Ascending aorta (tissue), 2 donors: ENCODE measurements at places on chromosomes 6 and 20.
A peak's percentile ranks its signal among the peaks of the same experiment; 100 is the strongest.

- H3K36me3 ChIP-seq: no peaks in the 10 kb centered on the region
- no peaks in the 10 kb centered on the region for H3K4me1 ChIP-seq
- no peaks in the 10 kb centered on the region for H3K27me3 ChIP-seq
- DNase-seq: no peak
These were observed 492.0 kb upstream of the MARCKS start for GRCh38 chr6:113365191-113365590.

DNA sequence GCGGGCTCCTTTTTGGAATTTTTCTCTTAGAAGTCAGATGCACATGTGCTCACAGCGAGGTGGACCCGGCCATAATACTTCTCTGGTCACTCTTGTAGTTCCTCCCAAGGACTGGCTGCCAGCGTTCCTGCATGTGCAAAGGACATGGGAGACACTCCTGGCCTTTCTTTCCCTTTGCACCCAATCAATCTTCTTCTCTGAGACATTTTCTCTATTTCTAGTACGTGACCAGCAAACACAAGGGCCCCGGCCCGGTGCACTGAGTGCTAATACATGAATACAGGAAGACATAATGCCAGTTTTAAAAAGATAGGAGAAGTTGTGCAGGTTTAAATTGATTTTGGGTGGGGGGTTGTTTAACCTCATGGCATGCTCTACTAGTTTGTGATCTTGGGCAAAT is 233.6 kb downstream of the SMOC2 start:
- H3K4me3 ChIP-seq: no peak overlapping the region
- DNase-seq: peak; percentile 56
- H3K36me3 ChIP-seq: no peaks in the 10 kb centered on the region
- H3K27me3 ChIP-seq: no peaks in the 10 kb centered on the region
- H3K27ac ChIP-seq: no peak overlapping the region
- no peaks in the 10 kb centered on the region for H3K4me1 ChIP-seq

GRCh38 chr6:71509191-71510005 is 220.8 kb downstream of the OGFRL1 start:
- H3K27me3 ChIP-seq: no peaks in the 10 kb centered on the region
- H3K27ac ChIP-seq: no peak overlapping the region

DNA sequence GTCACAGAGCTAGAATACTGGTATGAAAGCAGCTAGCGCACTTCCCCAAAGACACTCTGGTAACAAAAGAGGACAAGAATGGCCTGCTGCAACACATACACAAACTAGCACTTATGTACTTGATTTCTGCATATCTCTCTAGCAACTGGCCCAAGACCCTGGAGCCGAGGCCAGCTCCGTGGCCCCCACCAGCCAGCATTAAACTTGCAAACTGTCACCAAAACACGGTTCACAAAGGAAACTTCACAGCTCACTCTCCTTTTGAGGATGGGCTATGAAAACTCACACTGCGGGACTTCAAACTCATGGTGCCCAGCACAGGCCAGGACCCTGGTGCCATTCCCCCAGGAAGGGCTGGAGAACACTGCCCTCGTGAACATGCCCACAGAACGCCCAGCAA is 115.9 kb upstream of the RPS6KA2 start:
- no peak overlapping the region for H3K27ac ChIP-seq
- no peak for DNase-seq
- H3K36me3 ChIP-seq: no peaks in the 10 kb centered on the region
- no peaks in the 10 kb centered on the region for H3K4me1 ChIP-seq

DNA sequence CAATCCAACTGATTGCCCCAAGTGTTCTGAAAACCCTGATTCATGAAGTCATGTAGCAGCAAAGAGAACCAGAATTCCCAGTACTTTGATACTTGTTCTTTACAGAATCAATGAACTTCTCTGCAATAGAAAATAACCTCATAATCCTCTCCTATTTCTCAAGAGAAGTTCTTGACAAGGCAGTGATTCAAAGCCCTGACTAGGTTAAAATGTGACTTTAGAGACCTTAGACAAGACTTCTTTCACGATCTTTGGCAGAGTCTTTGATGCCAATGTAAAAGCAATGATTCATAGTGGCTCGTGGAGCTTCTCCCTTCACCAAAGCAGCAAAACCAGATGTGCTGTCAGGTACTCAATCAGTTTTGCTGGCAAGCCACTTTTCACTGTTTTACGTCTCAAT is 95.2 kb downstream of the CDK19 start:
- DNase-seq: no peak
- no peaks in the 10 kb centered on the region for H3K4me1 ChIP-seq
- no peak overlapping the region for H3K27ac ChIP-seq
- no peaks in the 10 kb centered on the region for H3K27me3 ChIP-seq
- no peak overlapping the region for H3K4me3 ChIP-seq

- no peak overlapping the region for H3K4me3 ChIP-seq
- no peaks in the 10 kb centered on the region for H3K27me3 ChIP-seq
- no peak for DNase-seq
- no peaks in the 10 kb centered on the region for H3K36me3 ChIP-seq
- H3K27ac ChIP-seq: no peak overlapping the region
- H3K4me1 ChIP-seq: no peaks in the 10 kb centered on the region
These were observed 297.7 kb upstream of the MAN1A1 start for GRCh38 chr6:119647309-119647708.

DNA sequence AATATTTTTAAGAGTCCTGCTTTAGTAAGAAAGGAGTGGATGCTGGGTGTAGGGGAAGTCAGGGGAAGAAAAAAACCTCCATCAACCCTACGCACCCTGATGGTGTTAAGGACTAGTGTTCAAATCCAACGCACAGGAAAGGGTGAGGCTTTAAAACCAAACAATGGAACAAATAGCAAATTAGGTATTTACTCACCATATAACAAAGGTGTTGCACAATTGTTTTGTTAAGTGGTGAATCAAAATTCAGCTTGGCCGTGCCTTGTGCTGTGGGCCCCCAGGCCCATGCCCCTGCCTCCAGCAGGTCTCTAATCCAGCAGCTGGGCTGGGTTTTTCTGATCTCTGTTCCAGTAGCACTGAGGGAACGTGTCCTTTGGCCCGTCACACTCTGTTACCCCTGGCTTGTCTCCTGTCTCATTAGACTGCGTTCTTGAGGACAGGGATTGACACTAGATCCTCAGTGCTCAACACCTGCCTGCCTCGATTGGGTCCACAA is 11.8 kb downstream of the FAM83D start:
- no peaks in the 10 kb centered on the region for H3K36me3 ChIP-seq
- DNase-seq: no peak
- no peaks in the 10 kb centered on the region for H3K4me1 ChIP-seq
- H3K27ac ChIP-seq: no peak overlapping the region
- H3K27me3 ChIP-seq: no peaks in the 10 kb centered on the region

GRCh38 chr6:169529931-169530751 is 171.7 kb downstream of the WDR27 start:
- no peaks in the 10 kb centered on the region for H3K36me3 ChIP-seq
- H3K4me1 ChIP-seq: no peaks in the 10 kb centered on the region
- no peak for DNase-seq
- H3K4me3 ChIP-seq: no peak overlapping the region

DNA sequence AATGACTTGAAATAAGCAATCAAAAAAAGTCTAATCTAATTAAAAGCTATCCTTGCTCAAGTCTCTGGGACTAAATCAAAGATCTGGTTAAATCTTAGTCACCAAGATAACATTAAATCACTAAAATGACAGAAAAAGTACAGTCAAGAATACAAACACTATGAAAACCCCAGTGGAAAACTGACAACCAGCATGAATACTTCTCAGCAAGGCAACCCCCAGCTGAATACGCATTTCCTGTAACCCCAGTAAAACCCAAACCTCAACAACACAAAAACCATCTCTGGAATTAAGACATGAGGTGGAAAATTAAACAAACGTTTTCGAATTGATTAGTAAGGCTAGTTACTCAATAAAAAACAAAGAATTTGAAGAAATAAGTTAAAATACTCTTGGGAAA is 23.7 kb upstream of the ZC3H12D start:
- no peaks in the 10 kb centered on the region for H3K27me3 ChIP-seq
- H3K27ac ChIP-seq: no peak overlapping the region
- H3K4me1 ChIP-seq: no peaks in the 10 kb centered on the region
- DNase-seq: no peak
- H3K36me3 ChIP-seq: peaks cover 61% of the 10 kb centered on the region

- no peaks in the 10 kb centered on the region for H3K36me3 ChIP-seq
- H3K27ac ChIP-seq: no peak overlapping the region
- no peaks in the 10 kb centered on the region for H3K27me3 ChIP-seq
- no peak for DNase-seq
- H3K4me1 ChIP-seq: no peaks in the 10 kb centered on the region
- H3K4me3 ChIP-seq: no peak overlapping the region
These were observed 17.7 kb upstream of the MCM9 start for GRCh38 chr6:118952683-118953082.

GRCh38 chr20:38617011-38617829 is 15.6 kb downstream of the ARHGAP40 start:
- H3K27me3 ChIP-seq: no peaks in the 10 kb centered on the region
- H3K27ac ChIP-seq: no peak overlapping the region
- DNase-seq: no peak
- H3K4me1 ChIP-seq: no peaks in the 10 kb centered on the region

GRCh38 chr6:5522147-5522546 is 260.8 kb downstream of the FARS2 start:
- no peaks in the 10 kb centered on the region for H3K4me1 ChIP-seq
- H3K36me3 ChIP-seq: no peaks in the 10 kb centered on the region
- H3K27me3 ChIP-seq: no peaks in the 10 kb centered on the region

GRCh38 chr20:21456207-21456606 is 57.7 kb downstream of the NKX2-2 start:
- H3K36me3 ChIP-seq: no peaks in the 10 kb centered on the region
- H3K4me3 ChIP-seq: no peak overlapping the region
- H3K4me1 ChIP-seq: no peaks in the 10 kb centered on the region
- H3K27me3 ChIP-seq: no peaks in the 10 kb centered on the region
- no peak for DNase-seq

- no peaks in the 10 kb centered on the region for H3K4me1 ChIP-seq
- no peaks in the 10 kb centered on the region for H3K27me3 ChIP-seq
- no peak overlapping the region for H3K27ac ChIP-seq
- no peak overlapping the region for H3K4me3 ChIP-seq
These were observed 100.9 kb downstream of the TMEM200A start for GRCh38 chr6:130466748-130467061.

DNA sequence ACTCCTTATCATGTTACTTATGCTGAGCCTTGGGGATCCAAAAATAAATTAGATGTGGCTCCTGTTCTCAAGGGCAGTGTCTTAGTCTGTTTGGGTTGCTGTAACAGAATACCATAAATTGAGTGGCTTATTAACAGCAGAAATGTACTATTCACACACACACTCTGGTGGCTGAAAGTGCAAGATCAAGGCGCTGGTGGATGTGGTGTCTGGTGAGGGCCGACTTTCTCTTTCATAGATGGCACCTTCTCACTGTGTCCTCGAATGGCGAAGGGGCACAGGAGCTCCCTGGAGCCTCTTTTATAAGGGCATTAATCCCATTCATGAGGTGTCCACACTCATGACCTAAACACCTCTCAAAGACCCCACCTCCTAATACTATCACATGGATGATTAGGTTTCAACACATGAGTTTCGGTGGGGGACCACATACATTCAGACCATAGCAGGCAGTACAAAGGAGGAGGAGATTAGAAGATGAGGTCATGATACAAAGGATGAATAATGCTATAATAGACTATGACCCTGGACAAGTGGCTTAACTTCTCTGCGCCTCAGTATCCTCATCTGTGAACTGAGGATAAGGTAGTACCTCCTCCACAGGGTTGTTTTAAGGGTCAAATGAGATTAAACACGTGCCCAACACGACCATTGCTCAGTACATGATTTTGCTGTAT is 34.1 kb downstream of the RPP40 start:
- no peak for DNase-seq
- H3K4me1 ChIP-seq: peaks cover 3% of the 10 kb centered on the region
- no peaks in the 10 kb centered on the region for H3K27me3 ChIP-seq
- H3K27ac ChIP-seq: no peak overlapping the region

- H3K4me3 ChIP-seq: no peak overlapping the region
- no peaks in the 10 kb centered on the region for H3K4me1 ChIP-seq
- no peaks in the 10 kb centered on the region for H3K36me3 ChIP-seq
These were observed 31.9 kb downstream of the MYH7B start for GRCh38 chr20:34987288-34988190.

DNA sequence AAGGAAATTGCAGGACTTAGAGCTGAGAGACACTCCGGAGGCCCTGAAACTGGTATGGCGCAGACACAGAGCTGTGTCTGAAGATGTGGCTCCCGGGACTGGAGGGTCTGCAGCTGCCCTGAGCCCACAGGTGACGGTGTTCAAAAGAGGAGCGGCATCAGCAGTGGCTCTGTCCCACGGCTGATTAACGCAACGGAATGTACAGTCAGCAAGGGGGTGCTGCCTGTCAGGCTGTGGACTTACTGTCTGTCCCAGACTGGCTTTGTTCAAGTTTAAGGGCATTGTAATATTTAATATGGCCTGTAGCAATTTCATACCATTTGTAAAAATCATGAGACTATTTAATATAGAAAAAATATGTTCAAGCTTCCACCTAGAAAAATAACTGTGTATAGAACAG is 228.0 kb upstream of the TAB2 start:
- no peak overlapping the region for H3K27ac ChIP-seq
- H3K4me3 ChIP-seq: no peak overlapping the region
- H3K36me3 ChIP-seq: no peaks in the 10 kb centered on the region
- no peaks in the 10 kb centered on the region for H3K27me3 ChIP-seq
- no peak for DNase-seq
- no peaks in the 10 kb centered on the region for H3K4me1 ChIP-seq

- peak; percentile 63 for DNase-seq
- H3K36me3 ChIP-seq: peaks cover 15% of the 10 kb centered on the region
- H3K4me3 ChIP-seq: peak overlapping the region; percentile 5
- peaks cover 5% of the 10 kb centered on the region for H3K4me1 ChIP-seq
- no peaks in the 10 kb centered on the region for H3K27me3 ChIP-seq
- H3K27ac ChIP-seq: peak overlapping the region; percentile 26
These were observed 42.4 kb upstream of the ZBP1 start for GRCh38 chr20:57662456-57663240.

GRCh38 chr6:132592855-132593254 is 3.3 kb upstream of the TAAR5 start:
- H3K27ac ChIP-seq: no peak overlapping the region
- H3K4me1 ChIP-seq: no peaks in the 10 kb centered on the region
- no peaks in the 10 kb centered on the region for H3K27me3 ChIP-seq
- no peak overlapping the region for H3K4me3 ChIP-seq
- no peaks in the 10 kb centered on the region for H3K36me3 ChIP-seq
- no peak for DNase-seq
